Uterus (tissue), 4 donors: ENCODE measurements at places on chromosomes 5 and 9. TPM values are rescaled to one million over a fixed set of nuclear protein-coding genes. Genes with fewer than 3 reads are reported as not detected.

DNA sequence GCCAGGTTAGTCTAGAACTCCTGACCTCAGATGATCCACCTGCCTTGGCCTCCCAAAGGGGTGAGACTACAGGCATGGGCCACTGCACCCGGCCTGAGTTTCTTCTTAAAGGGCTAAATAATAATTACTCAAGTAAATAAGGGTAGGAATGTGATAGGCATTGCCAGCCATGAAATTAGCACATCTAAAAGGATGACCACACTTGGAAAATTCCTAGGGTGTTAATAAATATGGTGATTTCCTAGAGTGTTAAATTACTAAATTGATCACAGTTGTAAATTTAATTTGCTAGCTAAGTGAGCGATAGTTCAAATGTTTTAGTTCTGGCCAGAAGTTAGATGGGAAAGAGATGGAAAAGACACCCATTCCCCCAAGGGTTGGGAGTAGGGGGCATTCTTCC, 53.4 kb downstream of the UBAP1 start:
- no peaks in the 10 kb centered on the region for H3K4me1 ChIP-seq
- H3K27me3 ChIP-seq, result no peaks in the 10 kb centered on the region
- DNase-seq, result no peak
- no peaks in the 10 kb centered on the region for H3K36me3 ChIP-seq

- DNase-seq, result no peak
- H3K4me3 ChIP-seq, result peak overlapping the region; percentile 67
- H3K27ac ChIP-seq, result no peak overlapping the region
Measured at GRCh38 chr9:137589441-137590122, 730 bp downstream of the ZMYND19 start.

GRCh38 chr9:137267933-137268355, 9.6 kb upstream of the TOR4A start:
- H3K36me3 ChIP-seq, result no peaks in the 10 kb centered on the region
- H3K27ac ChIP-seq, result no peak overlapping the region
- H3K4me1 ChIP-seq, result no peaks in the 10 kb centered on the region
- H3K4me3 ChIP-seq, result no peak overlapping the region

Gene SUSD3
- total RNA-seq, result 9.3 TPM

Gene DOCK2
- 2.0 TPM for total RNA-seq

GRCh38 chr5:18959535-18959934, 1028.5 kb downstream of the CDH18 start:
- DNase-seq, result no peak
- H3K36me3 ChIP-seq, result no peaks in the 10 kb centered on the region
- H3K4me3 ChIP-seq, result no peak overlapping the region
- no peaks in the 10 kb centered on the region for H3K27me3 ChIP-seq

DNA sequence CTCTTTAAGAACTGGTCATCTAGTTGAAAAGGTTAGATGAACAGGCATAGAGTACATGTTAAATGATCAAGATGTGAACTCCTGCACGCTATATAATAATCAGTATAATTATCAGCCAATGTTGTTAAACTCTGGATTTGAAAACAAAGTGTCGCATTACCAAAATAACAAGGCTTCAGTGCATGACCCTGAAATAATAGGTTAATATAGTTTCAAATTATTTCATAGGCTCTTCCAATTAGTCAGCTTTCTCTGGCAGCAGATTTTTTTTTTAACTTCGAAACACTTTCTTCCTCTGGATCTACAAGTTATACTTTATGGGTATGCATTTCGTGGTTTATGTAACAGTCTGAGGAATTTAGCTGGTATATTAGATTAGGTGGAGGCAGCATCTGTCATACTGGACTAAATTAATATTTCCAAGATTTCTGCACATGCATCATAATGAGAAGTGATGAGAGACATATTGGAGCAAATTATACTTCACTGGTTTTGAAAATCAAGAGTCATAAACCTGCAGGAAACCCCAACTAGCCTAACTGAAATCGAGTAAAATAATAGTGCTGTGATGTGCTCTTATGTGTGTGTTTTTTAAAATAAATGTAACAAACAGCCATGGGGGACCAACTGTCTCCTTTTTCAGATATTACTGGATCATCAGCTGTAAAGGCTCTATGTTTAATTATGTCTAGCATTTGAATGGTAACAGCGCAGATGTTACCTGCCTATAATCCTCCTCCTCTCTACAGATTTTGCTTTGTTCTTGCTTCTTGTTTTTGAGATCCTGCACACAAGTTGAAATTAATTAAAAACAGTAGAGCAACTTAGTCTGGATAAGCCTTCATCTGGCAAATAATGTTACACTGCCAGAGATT, 85.9 kb upstream of the CKMT2 start:
- no peak overlapping the region for H3K27ac ChIP-seq
- H3K36me3 ChIP-seq, result no peaks in the 10 kb centered on the region

- H3K36me3 ChIP-seq, result no peaks in the 10 kb centered on the region
- peak overlapping the region; percentile 45 for H3K4me3 ChIP-seq
- no peaks in the 10 kb centered on the region for H3K27me3 ChIP-seq
- DNase-seq, result peak; percentile 37
- H3K4me1 ChIP-seq, result no peaks in the 10 kb centered on the region
Measured at GRCh38 chr5:43192558-43193180, 644 bp downstream of the NIM1K start.

GRCh38 chr5:108966910-108967309, 219.2 kb downstream of the FER start:
- H3K27me3 ChIP-seq, result no peaks in the 10 kb centered on the region
- no peaks in the 10 kb centered on the region for H3K4me1 ChIP-seq
- no peak for DNase-seq

- DNase-seq, result no peak
- no peaks in the 10 kb centered on the region for H3K4me1 ChIP-seq
- H3K4me3 ChIP-seq, result no peak overlapping the region
Measured at GRCh38 chr9:72586388-72587130, 65.2 kb downstream of the TMC1 start.

Gene EFNA5
- total RNA-seq, result 16.9 TPM
